ENCODE measurements at places on chromosomes 1 and 21.

DNA sequence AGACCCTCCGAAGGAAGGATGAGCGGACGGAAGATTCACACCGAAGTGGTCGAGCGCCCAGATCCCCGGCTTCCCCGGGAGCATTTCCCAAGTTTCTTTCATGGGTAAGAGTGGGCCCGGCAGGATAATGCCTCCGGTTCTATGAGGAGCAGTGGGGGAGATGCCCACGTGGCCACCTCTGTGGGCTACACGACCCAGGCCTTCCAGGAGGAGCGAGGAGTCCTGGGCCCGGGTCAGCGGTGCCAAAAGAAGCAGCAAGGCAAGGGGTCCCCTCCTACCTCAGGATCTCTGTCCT, 7.9 kb upstream of the NBPF11 start:
- DNase-seq = no peak

- DNase-seq = no peak
These were observed 10.0 kb downstream of the NCSTN start for GRCh38 chr1:160353223-160353622.

DNA sequence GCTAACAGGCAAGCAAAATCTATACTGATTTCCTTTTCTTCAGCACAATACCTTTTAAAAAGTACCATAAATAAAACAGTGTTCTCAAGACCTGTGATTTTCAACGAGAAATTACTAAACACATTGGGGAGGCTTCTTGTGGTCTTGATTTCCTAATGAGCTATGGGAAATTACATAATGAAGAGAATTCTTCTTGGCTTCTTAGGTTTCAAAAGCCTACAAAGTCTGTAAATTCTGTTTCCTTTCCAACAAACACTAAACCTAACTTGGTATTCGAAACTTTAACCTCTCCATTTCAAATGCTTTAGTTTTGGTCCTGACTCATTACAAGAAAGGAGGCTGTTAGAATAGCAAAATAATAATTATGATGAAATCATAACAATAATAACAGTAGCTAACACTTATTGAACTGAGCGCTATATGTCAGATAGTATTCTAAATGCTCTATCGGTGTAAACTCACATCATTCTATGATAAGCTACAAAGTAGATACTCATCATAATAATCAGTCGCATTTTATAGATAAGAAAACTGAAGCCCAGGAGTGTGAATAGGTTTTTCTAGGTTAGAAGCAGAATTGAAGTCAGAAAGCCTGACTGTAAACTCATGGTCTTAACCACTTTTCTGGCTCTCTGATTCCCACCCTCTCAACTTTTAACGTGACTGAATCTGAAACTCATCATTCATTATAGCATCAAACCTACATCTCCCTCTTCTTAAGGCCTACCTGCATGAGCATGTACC, 486.7 kb downstream of the SMYD3 start:
- no peak for DNase-seq

DNA sequence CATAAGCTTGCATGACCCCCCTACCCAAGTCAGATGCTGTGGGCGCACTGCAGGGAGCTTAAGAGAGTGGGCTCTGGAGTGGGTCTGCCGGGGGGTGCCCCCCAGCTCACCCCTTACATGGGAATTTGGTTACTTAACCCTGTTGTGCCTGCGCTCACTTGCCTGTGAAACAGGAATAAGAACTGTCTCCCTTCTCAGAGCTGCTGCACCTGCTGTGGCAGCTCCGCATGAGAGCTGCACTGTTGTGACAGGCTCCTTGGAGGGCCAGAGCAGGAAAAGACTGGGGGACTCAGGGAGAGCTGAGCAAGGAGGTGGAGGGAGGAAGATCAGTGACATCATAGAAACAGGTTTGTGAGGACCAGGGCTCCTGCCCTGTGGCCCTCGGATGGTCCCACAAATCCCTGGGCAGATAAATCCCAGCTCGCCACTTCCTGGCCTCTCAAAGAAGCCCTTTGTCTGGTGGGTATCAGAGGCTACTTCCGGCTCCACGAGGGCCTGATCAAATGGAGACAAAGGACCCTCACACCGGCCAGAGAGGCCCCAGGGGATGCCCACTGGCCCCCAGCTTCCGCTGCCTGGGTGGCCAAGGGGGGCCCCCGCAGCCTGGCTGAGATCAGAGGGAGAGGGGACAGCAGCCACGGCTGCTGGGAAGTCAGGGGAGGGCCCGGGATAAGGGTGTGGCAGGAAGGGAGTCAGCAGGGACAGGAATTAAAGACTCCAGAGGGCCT, 28.9 kb upstream of the LAPTM5 start:
- DNase-seq = no peak
